ENCODE measurements at places on chromosomes 3 and 15. TPM values are rescaled to one million over a fixed set of nuclear protein-coding genes. Genes with fewer than 3 reads are reported as not detected.

- DNase-seq = no peak
Measured at GRCh38 chr3:122858373-122858772, 63.5 kb downstream of the SLC49A4 start.

- peak; percentile 62 for DNase-seq
Measured at GRCh38 chr3:98733053-98733811, 29.9 kb upstream of the ST3GAL6 start.

GRCh38 chr3:15303216-15303615 lies 29.2 kb downstream of the SH3BP5 start:
- no peak for DNase-seq

DNA sequence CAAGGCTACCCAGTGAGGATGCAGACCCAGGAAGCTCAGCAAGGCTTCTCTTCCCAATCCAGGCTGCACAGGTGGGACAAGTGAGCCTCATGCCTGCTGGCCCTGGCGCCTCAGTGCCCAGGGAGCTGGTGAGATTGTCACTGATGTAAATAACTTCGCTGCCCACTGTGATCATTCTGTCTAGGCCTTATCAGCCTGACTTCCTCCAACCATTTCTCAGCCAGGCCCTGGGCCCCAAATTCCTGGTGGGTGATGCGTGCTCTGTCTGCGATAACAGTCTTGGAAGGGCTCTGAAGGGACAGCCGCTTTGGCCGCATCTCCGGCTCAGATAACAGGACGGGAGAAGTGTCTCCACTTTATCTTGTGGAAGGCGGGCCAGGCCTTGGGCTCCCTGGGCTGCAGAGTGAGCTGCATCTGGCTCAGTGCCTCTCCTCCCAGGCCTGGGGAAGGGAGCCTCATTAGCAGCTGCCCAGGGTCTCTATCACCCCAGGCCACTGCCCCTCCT lies 2.2 kb upstream of the FBLN2 start:
- no peak for DNase-seq

GRCh38 chr3:26425076-26425475 lies 197.5 kb upstream of the LRRC3B start:
- DNase-seq = no peak

GRCh38 chr3:178155521-178155920 lies 380.7 kb upstream of the KCNMB2 start:
- DNase-seq = no peak

- no peak for DNase-seq
Measured at GRCh38 chr3:8080464-8080863, 421.2 kb upstream of the LMCD1 start.

DNA sequence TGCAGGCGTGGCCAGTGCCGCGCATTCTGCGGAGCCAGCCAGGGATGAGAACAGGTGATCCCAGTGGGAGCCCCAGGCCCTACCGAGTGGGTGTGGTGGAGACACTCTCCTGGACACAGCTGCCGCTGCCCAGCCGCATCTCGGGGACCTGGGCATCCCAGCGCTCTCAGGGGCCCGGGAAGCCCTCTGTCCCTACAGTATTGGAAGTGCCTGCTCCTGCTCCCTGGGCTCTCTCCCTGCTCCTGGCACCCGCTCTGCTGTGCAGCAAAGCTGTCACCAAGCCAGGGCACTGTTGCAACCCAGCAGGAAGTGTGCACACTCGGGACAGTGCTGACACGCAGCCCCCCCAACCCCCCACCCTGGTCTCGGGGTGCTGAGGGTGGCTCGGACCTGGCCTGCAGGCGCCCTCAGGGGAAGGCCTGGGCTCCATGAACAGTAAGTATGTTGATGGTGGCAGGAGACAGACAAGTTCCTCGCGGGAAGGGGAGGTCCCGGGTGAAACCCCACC lies 1177.4 kb upstream of the GBE1 start:
- no peak for DNase-seq

DNA sequence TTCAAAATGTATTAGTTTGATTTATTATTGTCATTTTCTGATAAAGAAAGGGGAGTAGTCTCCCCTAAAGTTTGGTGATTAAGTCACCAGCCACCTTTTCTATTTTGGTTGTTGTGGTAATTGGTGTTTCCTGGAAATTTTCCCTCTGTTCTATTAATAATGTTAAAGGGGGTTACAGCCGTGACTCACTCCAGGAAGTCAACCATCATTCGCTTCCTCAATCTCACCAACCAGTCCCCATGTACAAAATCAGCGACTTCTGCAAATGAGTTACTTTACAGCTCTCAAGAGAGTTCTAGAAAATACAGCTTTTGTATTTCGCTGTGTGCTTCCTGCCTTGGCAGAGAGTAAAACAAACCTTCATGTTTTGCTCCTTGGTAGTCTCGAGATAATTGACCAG lies 285.1 kb downstream of the LPP start:
- DNase-seq = peak; percentile 79

GRCh38 chr3:67292356-67293121 lies 294.4 kb downstream of the KBTBD8 start:
- DNase-seq = no peak

GRCh38 chr3:18344306-18345014 lies 80.7 kb downstream of the SATB1 start:
- no peak for DNase-seq

GRCh38 chr3:187714404-187714979 lies 12.1 kb upstream of the RTP2 start:
- DNase-seq = peak; percentile 92

DNA sequence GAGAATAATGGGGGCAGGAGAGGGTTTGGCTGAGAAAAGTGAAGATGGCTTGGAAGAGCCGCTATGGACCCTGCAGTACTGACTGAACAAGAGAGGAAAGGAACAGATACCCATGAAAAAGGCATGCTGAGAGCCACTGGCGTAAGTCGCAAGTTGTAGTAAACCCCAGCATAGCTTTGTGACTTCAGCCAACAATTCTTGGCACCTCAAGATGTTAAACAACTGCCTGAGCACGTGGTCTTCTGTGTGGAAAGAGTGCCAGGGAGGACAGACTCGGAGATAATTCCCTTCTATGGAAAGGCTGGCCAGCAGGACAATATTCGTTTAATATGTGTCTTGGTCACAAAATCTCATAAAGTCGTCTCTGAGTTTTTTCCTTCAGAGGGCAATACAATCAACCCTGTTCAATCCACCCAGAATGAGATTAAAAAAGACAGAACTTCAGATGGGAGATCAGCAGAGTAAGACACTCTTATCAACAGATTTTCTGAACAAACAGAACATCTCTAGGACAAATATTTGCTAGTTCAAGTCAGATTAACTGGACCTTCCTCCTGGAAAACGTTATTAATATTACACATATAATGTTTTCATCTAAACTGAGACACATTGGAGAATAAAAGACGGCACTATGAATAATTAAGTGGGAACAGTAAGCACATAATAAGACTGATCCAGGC lies 49.2 kb downstream of the NEK10 start:
- peak; percentile 27 for DNase-seq

GRCh38 chr3:194177141-194177540 lies 41.2 kb downstream of the HES1 start:
- DNase-seq = no peak

- no peak for DNase-seq
Measured at GRCh38 chr3:46868287-46868686, 5.0 kb upstream of the MYL3 start.

DNA sequence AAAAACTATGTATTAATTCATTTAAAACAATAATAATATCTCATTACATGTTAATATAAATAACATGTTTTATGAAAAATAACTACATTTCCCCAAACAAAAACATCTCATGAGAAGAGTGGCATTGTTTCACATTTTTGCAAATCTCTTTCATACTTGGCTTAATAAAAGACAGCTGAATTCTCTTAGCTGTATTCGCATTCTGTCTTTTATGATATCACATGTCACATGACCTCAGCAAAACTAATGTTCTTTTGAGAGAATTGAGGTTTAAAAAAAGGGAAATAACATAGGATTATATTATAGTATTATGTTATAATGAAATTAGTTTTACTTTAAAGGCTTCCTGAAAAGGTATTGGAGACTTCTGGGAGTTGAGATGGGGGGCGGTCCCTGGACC lies 48.4 kb upstream of the SPPL2A start:
- DNase-seq = no peak

DNA sequence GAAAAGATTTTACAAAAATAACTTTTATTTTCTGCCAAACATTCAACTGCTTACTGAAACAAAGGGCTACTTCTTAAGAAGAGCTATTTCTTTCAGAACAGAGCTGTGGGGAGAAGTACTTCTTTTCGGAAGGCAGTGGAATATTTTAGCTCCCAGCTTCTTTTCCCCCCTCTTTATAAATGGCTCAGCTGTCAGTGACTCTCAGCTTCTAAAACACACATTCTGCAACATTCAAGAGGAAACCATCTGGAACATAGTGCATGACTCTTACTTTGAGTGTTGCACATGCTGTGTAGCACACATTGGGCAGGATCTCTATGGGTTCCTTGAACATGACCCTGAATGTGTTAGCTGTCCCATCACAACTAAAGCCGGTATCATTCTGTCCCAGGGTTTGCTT lies 7.0 kb upstream of the C15orf40 start:
- DNase-seq = peak; percentile 22

GRCh38 chr15:93517176-93517575 lies 428.2 kb upstream of the RGMA start:
- no peak for DNase-seq

DNA sequence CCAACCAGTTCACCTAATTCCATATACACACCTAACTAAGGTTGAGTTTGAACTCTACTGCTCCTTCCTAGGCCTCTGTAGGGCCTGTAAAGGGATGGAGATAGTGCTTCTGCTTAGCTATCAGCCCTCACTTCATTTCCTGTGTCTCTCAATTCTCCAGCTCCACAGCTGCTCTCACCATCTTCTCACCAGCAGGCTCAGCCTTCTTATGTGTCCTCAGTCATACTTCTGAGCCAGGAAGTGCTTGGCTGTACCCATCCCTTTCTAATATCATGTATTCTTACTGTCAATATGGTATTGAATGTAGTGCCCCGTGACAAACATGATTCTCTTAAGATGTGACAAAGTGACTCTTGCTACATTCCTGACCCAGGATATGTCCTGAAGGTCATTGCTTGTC lies 116.9 kb downstream of the SLC9A9 start:
- DNase-seq = no peak

- no peak for DNase-seq
Measured at GRCh38 chr15:77804210-77804609, 171.5 kb upstream of the LINGO1 start.

DNA sequence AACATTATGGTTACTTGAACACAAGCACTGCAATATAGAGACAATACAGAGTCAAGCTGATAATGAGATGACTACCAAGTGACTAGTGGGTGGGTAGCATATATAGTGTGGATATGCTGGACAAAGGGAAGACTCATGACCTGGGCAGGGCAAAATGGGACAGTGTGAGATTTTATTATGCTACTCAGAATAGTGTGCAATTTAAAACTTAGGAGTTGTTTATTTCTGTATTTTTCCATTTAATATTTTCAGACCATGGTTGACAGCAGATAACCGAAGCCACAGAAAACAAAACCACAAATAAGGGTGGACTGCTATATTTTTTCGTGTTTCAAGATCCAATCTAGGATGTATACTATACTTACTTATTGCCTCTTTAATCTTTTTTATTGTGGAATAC lies 19.6 kb downstream of the GALK2 start:
- no peak for DNase-seq

GRCh38 chr3:188663839-188664238 lies 507.9 kb upstream of the TPRG1 start:
- DNase-seq = no peak

DNA sequence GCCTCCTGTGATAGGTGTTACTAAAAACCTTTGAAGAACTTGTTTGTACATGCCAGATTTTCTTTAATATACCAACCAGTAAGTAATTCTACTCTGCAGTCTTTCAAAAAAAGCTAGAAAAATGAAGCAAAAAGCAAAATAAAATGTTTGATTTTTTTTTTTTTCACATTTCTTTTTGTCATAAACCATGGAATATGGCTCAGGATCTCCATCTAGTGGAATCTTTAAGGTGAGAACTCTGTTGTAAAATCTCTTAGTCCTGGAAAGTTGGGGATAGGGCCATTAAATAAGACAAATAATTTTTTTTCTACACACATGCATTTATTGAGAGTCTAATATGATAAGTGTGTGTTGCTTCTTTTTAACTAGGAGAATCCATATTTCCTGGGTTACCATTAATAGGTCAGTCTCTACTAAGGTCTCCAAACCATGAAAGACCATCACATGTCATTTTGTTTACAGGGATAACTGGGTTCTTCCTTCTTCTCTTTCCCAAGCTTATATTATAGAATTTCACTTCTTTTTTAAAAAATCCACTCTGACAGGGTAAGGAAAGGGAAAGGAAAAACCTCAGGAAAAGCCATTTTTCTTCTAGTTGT lies 84.6 kb downstream of the SLC9A9 start:
- no peak for DNase-seq

GRCh38 chr3:190455828-190456227 lies 6.1 kb upstream of the TMEM207 start:
- DNase-seq = no peak

DNA sequence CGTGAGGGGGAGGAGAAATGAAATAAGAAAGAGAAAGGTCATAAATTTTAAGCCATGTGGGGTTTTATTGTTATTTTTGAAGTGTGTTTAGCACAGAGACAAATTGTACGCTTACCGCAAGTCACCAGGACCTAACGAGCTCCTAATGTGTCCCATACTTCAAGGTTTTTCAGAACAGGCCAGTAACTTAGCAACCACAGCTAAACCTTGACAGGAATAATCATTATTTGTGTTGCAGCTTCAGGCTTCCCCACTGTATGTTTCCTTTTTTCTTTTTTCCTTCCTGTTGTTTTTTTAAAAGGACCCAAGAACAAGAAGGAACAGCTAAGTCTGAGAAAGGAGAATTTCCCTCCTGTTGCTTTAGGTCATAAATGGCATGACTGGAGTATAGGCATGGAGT lies 160.8 kb downstream of the TUSC7 start:
- DNase-seq = no peak

GRCh38 chr3:180362081-180362480 lies 239.9 kb upstream of the TTC14 start:
- DNase-seq = no peak

- no peak for DNase-seq
Measured at GRCh38 chr15:97461226-97461625, 499.3 kb upstream of the ARRDC4 start.

- no peak for DNase-seq
Measured at GRCh38 chr3:52689151-52689550, 3.3 kb downstream of the GNL3 start.

DNA sequence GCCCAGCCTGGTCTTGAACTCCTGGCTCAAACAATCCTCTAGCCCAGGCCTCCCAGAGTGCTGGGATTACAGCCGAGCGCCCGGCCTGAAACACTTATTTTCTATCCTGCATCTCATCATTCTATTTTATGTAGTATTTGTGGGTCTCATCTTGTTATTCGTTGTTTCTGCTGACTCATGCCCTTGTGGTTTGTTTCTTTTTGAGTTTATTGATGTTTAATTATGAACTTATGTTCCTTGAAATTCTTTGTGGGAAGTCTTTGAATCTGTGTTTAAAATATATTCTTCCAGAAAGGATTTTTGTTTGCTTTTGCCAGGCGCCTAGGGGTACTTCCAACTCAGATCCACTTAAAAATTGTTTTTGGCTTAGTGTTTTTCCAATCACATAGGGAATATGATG lies 78.3 kb upstream of the C15orf39 start:
- DNase-seq = no peak

Gene PSTPIP1
- 182 TPM for total RNA-seq

Gene GRK7
- not detected for total RNA-seq

Gene CFAP100
- not detected for total RNA-seq

Gene SLC24A5
- total RNA-seq = not detected

Gene GPR62
- total RNA-seq = not detected

Gene NTRK3
- 1.6 TPM for total RNA-seq

Gene FAM107A
- total RNA-seq = not detected

Gene RAB6B
- 0.07 TPM for total RNA-seq

Gene GPR171
- total RNA-seq = 159 TPM

Gene GPR160
- 3.6 TPM for total RNA-seq

Gene TTC23
- 4.7 TPM for total RNA-seq

Measured in activated CD4-positive, alpha-beta T cell treated with anti-CD3 and anti-CD28 coated beads, Interleukin-2, amount 10 ng/mL, durations not matched to agents 24 days and 14 days (primary cell).